NCI-H524 treated with DMSO at 0.1 percent for 48 hours (cell line): ENCODE measurements at places on chromosomes 3 and 15.

GRCh38 chr15:80424381-80424780, 20.2 kb downstream of the ARNT2 start:
- DNase-seq, result no peak

GRCh38 chr3:23698652-23699313, 107.0 kb upstream of the UBE2E1 start:
- no peak for DNase-seq

DNA sequence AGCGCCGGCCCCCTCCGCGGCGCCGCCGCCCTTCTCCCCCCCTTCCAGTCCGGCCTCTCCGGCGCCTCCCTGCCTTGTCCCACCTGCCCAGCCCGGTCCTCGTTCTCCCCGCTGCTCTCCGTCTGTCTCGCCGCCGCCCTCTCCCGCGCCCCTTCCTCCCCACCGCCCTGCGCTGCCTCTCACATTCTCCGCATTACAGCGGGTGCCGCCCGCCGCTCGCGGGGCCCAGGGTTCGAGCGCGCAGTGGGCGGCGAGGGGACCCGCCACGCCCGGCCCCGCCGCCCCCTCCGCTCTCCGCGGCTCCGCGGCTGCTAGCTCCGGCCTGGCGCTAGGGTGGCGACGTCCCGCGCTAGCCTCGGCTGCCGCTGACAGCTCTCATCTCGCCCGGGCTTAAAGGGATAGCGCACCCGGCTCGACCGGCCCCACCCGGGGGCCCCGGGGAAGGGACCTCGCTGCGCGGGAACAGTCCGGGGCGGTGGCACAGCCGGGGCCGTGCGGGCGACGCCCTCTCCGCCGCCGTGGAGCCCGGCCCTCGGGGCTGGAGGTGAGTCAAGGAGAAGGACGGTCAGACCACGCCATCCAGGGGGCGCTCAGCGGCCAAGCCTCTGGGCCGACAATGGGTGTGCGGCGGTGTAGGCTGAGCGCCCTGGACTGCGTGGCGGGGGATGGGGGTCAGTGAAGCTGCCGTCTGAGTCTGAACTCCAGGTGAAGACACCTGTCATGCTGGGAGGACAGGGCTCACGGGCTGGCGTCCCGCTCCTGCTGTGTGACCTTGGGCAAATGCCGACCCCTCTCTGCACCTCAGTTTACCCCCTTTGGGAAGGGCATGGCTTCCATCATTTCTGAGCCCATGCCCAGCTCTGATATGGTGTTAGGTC, 187.4 kb upstream of the LINGO1 start:
- no peak for DNase-seq

DNA sequence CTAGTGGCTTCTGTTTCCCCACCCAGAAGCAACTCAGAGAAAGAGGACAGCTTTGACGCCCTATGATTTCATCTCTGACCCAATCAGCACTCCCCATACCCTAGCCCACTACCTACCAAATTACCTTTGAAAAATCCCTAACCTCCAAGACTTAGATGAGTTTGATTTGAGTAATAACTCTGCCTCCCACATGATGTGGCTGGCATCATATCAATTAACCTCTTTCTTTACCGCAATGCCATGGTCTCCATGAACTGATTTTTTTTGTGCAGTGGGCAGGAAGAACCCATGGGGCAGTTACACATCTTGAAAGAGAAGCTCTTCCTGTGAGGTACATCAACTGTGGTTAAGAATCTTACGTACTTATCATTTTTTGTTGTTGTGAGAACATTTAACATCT, 25.5 kb upstream of the APOD start:
- DNase-seq, result no peak

- DNase-seq, result no peak
These were observed 77.8 kb downstream of the DIPK2A start for GRCh38 chr3:144049374-144049773.

DNA sequence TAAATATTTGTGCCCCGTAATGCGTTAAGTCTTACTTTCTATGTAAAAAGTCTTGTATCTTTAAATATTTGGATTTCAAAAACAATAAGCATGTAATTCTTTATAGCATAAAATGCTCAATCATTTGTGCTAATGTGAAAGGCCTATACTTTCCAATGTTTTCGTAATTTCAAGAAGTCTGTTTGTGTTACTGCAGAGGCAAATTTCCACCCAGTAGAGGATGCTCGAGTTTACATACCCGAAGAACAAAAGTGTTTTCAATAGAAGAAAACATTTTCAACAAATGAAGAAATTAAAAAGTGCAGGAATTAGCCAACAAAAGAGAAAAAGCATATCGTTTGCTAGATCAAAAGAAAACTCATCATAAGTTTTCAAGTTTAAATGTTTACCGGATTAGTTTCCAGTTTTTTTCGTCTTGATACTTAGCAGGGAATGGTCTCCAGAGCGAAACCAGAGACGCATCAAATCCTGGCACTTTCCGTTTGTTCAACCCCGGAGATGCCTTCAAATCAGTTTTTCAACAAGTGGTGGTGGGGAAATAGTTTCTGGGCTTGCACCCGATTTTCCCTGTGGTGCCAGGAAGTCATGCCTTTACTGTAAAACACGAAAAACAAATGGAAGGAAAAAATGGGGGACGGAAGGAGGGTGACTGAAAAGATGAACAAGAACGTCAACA, 1.0 kb downstream of the CGGBP1 start:
- DNase-seq, result no peak

DNA sequence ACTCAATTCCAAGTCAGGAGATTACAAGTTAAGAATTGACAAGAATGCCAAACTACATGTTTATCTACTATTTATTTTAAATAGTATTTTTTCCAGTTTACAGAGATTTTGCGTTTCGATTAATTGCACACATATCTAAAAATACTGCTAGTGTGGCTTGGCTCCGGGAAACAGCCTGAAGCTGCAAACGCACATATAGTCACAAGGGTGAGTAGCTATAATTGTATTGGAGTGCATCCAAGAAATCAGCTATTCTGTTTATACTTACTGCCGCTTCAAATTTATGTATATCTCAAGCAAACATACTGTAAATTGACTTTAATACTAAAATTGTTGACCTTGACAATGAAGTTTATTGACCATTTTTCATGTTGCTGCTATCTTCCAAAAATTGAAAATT, 77.0 kb upstream of the PLSCR5 start:
- peak; percentile 38 for DNase-seq

DNA sequence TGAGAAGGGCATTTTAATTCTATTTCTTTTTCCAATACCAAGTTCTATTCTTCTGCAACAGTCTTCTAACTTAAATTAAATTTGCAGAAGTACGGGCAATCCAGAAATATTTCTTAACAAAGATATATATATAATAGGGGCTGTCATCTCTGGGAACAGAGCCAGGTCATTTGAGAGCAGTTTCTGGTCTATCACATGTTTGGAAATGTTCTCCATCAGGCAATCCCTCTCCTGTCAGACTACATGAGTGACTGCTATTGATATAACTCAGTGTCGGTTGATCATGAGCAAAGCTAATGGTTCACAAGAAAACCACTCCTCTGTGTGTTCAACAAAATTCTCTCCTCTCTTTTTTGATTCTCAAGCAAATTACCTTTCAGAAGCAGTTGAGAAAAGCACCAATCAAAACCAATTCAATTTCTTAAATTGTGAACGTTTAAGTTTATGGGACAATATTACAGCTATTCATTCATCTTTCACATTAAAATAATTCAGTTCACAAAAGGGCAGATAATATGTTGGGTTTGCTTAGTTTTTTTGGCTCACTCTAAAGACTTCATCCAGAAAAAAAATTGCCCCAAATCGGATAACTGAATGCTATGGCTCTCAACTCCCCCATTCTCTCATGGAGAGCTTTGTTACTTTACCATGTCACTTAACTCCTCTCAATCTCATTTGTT, 152.9 kb upstream of the TGFBR2 start:
- no peak for DNase-seq

GRCh38 chr3:126142652-126143051, 37.7 kb downstream of the ALDH1L1 start:
- no peak for DNase-seq

DNA sequence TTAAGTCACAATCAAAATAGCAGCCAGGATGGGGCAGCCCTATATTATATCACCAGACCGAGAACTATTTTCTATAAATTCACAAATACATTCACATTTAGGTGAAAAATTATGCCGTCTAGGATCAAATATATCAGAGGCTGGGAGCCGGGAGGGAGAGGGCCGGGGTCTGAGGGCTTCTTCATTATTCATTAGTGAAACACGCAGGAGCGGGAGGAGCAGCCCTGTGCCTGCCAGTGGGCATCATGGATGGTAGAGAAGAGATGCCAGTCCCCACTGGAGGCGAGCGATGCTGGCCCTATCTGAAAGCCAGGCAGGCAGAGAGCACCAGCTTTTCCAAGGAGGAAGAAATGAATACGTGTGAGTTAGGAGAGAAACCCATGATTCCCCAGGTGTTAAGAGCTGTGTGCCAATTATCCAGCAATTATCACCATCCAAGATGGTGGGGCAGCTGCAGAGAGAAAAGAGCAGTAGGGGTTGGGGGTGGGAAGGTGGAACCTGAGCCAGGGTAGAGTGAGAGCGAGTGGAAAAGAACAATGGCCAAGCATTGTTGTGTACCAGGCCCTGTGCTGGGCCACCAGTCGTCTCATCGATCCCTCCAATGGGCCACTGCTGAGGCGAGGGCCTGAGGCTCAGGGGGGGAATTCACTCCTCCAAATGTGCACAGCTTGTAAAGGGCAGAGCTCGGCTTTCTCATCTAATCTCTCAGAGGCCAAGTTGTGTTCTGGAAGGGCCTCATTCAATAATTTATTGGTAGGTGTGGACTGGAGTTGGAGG, 261.3 kb upstream of the TLE3 start:
- DNase-seq, result no peak

DNA sequence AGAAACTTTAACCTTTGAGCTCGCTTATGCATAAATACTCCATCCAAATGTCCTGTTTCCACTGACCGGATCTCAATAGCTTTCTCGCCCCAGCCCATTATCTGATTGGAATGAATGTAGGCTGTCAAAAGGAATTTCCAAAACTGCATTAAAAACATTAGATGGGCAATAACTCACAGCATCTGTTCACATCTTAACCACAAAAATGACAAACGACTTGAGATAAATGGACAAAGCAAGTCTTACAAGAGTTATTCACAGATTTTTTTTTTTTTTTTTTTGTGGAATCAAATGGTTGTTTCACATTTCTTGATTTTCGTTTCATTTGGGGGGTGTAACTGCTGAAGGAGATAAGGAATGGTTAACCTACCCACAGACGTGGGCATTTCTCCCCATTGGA, 39.7 kb upstream of the SLC2A2 start:
- DNase-seq, result no peak

DNA sequence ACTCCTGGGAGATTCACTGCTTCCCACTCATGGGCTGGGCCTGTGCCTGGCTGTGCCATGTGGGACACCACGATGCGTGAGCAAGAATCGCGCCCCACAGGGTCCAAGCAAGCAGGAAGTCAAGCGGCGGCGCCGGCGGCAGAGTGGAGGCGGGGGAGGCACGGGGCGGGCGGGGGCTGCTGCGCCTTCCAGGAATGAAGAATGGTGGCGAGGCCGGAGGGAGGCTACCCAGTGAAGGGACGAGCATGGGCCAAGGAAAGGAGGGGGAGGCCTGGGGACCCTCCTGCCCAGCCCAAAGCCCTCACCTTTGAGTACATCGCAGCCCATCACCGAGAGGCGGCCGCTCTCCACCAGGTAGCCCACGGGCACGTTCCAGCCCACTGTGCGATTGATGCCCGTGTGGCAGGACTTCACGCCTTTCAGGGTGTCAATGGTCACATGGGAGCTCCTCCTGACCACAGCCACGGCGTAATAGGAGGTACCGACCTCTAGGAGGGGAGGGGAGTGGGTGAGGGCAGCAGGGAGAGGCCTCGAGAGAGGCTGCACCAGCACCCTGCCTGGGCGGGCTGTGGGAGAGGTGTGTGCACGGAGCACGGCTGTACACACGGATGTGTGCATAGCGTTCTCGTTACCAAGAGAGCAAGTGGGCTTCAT, 5.5 kb downstream of the MELTF start:
- no peak for DNase-seq

GRCh38 chr3:44092497-44092896, 149.2 kb upstream of the TOPAZ1 start:
- DNase-seq, result no peak

GRCh38 chr3:68620211-68620610, 312.1 kb downstream of the TAFA4 start:
- DNase-seq, result no peak

DNA sequence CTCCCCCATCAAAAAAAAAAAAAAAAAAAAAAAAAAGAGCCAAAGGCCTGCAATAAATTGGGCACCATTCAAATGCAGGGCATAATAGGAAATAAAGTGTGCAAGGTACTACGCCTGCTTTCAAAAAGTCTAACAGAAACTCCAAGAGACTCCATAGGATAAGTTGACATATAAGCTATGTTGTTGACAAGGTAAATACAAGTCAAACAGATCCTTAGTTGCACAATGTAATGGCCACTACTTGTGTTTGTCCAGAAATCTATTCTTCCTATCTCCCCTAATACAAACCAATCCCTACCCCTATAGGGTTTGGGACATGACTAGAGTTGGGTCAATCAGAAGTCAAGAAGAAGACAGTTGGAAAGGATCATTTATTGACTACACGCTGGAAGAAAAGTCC, 16.0 kb downstream of the MAP4 start:
- DNase-seq, result no peak

DNA sequence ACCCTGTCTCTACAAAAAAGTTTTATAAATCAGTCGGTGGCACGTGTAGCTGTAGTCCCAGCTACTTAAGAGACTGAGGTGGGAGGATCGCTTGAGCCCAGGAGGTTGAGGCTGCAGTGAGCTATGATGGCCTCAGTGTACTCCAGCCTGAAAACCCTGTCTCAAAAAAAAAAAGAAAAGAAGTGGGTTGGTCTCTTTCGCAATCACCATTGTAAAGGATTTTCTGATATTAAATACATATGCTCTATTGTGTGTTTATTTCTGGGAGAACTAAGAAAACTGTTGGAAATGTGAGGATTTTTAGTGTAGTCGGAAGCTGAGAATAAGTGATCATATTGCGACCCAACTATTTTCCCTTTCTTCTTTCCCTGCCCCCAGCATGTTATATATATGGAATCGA, 7.5 kb downstream of the ZNF710 start:
- no peak for DNase-seq

DNA sequence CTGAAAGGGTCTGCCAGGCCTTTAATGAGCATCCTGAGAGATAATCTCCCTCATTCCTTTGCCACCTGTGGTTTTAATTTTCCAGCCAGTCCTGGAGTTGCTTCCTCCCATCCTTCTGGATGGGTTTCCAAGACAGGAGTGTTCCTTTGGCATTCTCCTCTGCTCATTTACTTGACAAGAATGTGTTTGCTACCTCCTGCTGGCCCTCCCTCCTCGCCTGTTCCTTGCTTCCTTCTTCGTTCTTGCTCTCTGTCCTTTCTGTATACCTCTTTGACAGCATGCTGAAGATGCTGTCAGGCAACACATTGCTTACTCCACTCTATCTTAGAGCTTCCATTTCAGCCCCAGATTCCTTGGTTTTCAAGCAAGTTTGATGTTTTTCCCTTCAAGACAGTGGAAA, 46.0 kb downstream of the ERC2 start:
- no peak for DNase-seq

- DNase-seq, result no peak
These were observed 501.4 kb downstream of the PYDC2 start for GRCh38 chr3:191962324-191962723.

DNA sequence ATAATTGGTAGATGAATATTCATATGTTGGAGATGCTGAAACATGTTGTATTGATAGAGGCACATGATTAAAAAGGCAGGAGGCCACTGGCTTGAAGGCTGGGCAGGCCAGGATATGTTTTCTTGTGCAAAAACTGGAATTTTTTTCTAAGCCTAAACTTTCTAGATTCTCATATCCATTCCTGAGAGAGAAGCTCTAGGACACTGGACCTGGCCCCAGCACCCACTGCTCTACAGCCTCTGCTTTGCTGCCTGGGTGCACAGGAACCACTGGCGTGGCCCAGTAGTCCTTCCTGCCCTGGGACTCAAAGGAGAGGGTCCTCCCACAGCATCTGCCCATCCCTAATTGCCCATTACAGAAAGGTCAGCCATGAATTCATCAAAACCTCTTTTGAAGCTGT, 58.1 kb upstream of the APEH start:
- DNase-seq, result no peak
